ENCODE measurements at places on chromosomes 12 and 14.

DNA sequence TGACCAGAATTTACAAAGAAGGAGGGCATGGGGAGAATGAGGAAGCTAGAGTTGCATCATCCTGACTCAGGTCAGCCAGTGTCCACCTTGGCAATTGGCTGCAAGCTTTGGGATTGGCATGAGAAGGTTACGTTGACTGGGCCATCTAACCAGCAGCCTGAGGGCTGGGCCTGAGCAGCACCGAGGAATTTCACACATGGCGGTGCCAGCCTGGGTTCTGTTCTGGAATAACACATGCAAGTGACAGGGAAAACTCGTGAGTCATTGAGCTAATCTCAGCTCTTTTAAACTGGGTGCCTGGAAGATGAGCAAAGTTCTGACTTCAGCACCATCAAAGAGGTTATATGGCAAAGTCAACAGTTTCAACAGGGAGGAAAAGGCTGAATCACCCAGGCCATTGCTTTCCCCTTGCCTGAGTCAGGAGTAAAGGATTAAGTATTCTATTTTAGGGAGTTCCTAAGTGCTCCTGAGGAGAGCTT, 543.2 kb upstream of the TBX3 start:
- no peak for DNase-seq

DNA sequence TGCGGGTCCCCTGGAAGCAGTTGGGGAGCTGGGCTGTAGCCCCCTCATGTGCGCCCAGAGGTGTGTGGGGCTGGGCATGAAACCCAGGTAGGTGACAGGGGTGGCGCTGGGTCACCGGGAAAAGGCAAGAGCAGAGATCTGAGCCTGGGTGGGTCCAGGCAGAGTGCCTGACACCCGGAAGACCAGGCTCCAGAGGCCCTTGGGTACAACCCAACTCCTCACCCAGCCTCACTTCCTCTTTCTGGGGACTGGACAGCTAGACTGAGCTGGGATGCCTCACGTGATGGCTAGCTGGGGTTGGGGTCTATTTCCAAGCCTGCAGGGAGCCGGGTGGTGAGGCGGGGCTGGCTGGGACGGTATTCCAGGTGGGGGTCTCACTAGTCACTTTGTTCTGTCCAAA, 16.3 kb upstream of the CYP46A1 start:
- no peak for DNase-seq

DNA sequence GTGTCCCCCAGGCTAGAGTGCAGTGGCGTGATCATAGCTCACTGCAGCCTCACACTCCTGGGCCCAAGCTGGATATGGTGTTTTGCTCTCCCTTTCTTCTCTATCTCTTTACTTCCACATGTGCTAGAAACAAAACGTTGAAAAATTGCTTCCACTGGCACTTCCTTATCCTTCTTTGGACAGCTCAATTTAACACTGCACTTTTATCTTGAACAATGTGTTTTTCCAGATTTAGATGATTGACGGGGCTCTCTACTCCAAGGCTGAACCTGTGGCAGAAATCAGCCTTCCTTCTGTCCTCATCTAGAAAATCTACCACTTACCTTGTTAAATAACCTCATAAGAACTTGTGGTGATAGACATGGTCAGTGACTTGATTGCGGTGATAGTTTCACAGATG, 165.1 kb downstream of the DAD1 start:
- DNase-seq = no peak

GRCh38 chr12:128903236-128903635, 50.0 kb downstream of the GLT1D1 start:
- no peak for DNase-seq

GRCh38 chr14:72024504-72024903, 92.3 kb downstream of the RGS6 start:
- no peak for DNase-seq

- no peak for DNase-seq
These were observed 396.1 kb upstream of the RGS6 start for GRCh38 chr14:71536015-71536740.

- no peak for DNase-seq
These were observed 10.1 kb downstream of the GSG1 start for GRCh38 chr12:13093191-13093847.

GRCh38 chr12:110669193-110669502, 19.8 kb downstream of the HVCN1 start:
- DNase-seq = no peak

- no peak for DNase-seq
These were observed 33.7 kb upstream of the PPP1CC start for GRCh38 chr12:110776410-110776809.

- no peak for DNase-seq
These were observed 36.6 kb downstream of the PCNX1 start for GRCh38 chr14:70943838-70944237.

DNA sequence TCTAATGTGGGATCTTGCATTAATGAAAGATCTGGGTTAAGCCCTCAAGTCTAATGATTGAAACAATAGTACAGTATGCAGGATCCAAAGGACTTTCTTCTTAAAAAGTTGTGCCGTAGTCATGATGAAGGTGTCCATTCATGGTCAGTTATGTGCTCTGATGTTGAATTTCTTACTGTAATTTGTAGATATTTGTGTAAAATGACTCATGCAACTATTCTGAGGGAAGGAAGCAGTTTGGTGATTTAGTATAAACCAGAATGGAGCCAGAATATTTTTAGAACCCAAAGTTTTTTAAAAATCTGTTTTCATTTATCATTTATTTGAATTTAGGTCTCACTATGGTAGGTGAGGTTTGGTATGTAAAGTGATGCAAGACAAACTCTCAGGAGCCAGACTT, 151.2 kb downstream of the AKAP6 start:
- no peak for DNase-seq

GRCh38 chr14:63229330-63230059, 25.3 kb downstream of the RHOJ start:
- no peak for DNase-seq

DNA sequence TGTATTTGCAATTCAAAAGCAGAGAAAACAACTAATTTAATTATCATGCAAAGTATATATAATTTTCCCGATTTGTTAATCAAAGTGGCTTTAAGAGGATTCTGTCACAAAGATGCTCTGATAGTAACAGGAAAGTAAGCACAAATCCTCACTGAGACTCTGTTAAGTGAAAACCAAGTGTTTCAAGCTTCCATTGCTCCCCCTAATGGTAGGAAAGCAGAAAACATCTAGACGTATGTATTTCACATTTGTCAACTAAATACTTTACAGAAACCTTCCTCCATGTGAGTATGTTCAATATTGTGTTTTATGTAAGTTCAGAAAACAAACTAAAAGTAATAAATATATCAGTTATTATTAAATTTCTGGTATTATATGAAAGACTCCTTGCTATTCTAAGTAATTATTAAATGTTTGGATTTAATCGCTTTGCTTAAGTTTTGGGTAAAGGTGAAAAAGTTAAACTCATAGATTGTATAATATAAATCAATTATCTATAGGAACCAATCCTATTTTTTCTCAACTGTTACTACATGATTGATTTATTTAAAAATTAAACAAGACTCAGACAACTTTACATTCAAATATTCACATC, 1.5 kb upstream of the NTS start:
- DNase-seq = no peak

DNA sequence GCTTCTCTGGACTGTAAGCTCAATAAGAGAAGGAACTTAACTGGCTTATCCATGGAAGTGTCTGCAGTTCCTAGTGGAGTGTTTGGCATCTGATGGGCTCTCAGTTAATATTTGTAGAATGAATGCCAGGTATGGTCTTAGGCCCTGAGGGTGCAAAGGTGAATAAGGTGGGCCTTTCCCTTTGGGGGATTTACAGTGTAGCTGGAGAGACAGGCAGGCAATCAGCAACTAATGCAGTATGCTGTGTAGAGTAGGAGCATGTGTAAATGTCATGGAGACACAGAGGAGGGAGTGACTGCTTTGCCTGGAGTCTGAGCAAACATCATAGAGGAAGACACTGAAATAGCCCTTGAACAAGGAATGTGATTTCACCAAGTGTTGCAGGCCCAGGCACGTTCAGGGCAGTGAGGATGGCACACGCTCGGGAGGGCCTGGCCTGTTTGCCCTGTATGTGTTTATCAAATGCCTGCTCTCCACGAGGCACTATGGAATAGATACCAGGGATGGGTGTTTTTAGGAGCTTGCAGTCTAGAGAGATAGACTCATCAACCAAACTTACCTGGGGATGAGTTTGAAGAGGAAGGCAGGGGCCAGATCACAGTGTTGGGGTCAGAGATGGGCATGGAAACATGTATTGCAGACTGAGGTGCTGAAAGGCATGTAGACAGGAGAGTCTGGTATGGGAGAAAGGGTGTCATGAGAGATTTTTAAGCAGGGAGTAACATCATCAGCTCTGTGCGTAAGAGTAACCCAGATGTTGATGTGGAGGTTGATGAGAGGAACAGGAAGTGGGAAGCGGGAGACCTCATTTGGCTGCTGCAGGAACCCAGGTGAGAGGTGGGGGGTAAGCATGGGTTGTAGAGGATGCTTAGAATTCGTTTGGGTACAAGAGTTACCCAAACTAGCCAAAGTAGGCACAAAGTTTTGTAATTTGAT, 54.1 kb downstream of the PLXNC1 start:
- DNase-seq = no peak

GRCh38 chr14:103130965-103131364, 7.7 kb downstream of the TNFAIP2 start:
- no peak for DNase-seq

DNA sequence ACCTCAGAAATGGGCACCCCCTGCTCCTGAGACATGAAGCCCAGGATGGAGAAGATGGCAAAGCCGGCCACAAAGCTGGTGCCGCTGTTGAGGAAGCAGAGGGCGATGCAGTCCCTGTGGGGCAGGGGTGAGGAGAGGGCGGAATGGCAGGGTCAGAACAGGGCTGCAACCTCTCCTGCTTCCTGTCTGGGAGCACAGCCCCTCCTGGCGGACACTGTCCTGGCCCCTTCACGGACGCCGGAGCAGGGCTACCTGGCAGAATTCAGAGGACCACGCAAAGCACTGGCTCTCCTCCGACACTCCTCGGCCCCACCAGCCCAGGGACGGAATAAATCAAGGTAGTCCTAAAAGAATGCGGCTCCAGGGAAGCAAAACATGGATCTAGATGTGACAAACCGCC, 12.4 kb upstream of the SLC6A12 start:
- no peak for DNase-seq

DNA sequence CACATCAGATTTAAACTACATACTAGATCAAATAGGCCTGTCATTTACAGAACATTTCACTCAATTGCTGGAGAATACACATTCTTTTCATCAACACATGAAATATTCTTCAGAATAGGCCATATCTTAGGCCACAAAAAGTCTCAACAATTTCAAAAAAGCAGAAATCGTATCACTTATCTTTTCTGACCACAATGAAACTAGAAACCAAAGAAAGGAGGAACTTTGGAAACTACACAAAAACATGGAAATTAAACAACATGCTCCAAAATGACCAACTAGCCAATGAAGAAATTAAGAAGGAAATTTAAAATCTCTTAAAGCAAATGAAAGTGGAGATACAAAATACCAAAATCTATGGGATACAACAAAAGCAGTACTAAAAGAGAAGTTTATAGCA, 35.1 kb downstream of the PARP11 start:
- no peak for DNase-seq
